ENCODE measurements at places on chromosomes 12 and 14.

GRCh38 chr12:14387219-14387871 lies 21.9 kb downstream of the ATF7IP start:
- DNase-seq: no peak

DNA sequence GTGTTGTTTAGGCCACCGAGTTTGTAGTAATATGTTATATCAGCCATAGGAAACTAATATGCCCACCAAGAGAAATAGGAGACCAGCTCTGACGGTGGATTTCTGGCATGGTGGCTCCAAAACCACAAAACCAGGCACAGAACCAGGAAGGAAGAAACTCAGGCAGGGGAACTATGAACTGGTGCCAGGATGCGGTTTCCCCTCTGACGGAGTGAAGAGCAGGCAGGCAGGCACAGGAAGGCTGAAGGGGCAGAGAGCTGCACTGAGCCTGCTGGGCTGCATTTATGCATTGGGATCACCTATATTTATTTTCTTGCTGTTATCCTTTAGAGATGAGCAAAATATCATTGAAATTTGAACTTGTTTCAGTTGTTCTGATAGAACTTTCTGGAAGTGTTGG lies 479.4 kb downstream of the VRK1 start:
- DNase-seq: no peak

DNA sequence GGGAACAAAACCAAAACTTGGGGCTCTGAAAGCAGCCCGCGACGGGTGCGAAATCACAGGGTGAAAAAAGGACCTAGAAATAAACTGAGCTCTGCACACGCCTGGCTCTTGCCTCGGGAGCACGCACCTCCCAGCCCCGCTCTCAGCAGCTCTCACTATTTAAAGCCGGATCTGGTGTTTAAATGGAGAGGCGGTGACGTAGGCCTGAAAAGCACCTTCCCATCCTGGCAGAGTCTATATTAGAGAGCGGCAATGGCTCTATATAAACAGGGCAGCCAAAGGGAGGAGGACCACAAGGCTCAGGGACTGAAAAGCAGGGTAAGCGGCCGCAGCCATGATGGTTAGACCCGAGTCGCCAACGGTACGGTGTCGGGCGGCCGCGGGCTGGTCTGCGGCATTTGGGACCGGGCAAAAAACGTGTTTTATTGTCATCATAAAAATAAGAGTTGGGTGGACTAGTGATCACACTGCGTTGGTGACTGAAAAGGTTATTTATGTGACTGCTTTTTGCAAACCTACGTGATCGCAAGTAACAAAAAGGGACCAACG lies 1.5 kb downstream of the GTF2A1 start:
- peak; percentile 91 for DNase-seq

DNA sequence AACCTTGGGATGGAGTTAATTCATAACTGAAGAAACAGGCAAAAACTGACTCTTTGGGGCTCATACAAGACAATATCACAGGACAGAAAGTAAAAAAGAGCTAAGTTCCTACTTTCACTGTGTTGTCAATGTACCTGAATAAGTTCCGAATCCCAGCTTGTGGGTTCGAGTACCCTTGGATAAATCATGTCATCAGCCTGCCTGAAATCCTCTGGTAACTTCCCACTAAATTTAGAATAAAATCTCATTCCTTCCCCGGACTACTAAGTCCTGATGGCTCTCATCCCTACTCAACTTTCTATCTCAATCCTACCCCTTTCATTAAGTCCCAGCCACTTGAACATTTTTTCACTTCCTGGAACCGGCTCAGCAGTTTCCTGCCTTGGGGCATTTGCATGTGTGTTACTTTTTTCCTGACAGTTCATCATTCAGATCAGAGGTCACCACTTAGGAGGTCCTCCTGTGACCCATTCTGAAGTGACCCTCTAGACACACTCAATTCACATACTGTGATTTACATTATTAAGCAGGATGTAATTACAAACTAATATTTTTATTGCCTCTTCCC lies 12.7 kb downstream of the ERP29 start:
- no peak for DNase-seq

DNA sequence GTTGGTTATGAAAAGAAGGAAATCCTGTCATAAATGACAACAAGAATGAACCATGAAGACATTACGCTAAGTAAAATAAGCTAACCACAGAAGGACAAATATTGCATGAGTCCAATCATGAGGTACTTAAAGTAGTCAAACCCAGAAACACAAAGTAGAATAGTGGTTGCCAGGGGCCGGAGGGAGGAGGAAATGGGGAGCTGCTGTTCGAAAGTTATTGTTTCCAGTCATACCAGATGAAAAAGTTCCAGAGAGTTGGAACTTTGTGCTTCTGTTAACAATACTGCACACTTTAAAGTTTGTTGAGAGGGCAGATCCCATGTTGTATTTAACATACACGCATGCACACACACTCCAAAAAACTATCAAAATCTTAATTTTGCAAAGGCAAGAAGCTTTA lies 69.3 kb downstream of the COCH start:
- no peak for DNase-seq

DNA sequence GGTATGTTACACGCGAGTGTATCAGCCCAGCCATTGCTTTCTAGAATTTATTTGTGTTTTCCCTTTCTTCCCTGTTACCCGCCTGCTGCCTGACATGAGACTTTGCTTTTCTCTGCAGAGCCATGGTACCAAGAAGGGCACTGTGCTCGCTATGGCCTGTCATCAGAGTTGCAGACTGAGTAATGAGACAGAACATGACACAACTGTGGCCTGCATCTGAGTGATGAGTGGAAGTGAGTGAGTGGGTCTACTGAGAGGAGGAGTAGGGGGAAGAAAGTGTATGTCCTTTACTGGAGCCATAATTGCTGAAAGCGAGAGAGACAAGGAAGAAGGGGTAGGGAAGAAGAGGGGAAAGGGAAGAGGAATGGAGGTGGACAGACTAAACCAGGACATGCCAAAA lies 2.9 kb downstream of the RILPL1 start:
- no peak for DNase-seq

GRCh38 chr12:15751741-15752140 lies 37.4 kb downstream of the EPS8 start:
- no peak for DNase-seq

DNA sequence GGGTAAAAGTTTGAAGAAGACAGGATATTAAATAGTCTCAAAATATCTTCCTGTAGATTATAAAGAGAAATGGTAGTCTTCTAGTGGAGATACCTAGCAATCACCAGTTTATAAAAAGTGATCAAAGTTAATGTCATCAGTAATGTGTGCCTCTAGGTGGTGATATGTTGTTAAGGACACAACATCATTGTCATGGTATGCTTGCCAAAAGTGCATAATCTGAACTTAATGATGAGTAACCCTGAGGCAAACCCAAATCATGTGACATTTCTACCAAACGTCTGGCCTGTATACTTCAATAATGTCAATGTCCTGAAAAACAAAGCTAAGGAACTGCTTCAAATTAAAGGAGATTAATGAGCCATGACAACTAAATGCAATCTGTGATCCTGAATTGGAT lies 214.7 kb downstream of the PHLDA1 start:
- DNase-seq: no peak

DNA sequence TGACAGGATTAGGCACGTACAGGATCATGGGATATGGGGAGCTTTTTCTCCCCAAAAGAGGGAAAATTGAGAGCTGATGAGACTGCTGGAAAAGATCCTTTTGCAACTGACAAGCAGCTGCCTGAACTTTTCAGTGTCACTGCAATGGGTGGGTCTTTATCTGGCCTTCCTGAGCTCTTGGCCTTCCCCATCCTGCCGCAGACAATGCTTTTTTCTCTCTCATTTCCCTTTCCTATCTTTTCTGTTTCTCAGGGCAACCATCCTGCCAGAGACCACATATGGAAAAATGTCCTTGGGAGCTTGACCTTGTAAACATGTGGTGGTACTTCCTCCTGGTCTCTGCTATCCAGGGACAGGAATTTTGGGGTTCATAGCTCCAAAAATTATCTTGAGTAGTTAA lies 75.8 kb downstream of the CALM1 start:
- no peak for DNase-seq
